ENCODE measurements at places on chromosomes 4 and X.

DNA sequence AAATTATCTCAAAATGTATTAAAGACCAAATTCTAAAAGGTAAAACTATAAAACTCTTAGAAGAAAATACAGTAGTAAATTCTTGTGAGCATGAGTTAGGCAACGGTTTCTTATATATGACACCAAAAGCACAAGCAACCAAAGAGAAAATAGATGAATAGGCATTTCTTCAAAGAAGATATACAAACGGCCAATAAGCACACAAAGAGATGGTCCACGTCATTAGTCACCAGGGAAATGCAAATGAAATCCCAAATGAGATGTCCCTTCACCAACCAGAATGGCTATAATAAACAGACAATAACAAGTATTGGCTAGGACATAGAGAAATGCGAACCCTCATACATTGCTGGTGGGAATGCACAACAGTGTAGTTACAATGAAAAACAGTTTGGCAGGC lies 44.6 kb downstream of the RAB33A start:
- DNase-seq, result no peak

- DNase-seq, result no peak
Observed at GRCh38 chr4:143250617-143251016, 65.9 kb downstream of the USP38 start.

- DNase-seq, result no peak
Observed at GRCh38 chr4:181503687-181504390, 739.4 kb upstream of the TENM3 start.

DNA sequence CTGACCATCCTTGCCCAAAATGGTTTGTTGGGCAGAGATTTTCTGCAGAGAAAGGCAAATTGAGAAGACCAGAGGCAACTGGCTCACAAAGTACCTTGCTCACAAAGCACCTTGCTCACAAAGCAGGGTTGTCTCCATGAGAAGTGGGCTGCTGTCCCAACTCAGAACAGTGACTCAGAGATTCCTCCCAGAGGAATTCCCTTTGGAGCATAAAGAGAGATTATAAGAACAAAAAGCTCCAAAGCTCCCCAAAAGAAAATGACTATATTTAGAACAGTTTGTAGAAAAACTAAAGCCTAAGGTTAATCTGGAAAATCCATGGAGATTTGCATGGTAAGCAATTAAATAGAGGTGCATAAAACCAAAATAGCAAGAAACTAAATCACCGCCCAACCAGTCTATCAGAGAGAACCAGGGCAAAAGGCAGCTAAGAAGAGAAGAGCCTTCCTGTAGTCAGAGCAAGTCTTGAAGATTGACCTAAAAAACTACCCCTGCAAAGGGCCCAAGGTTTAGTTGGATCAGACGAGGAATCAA lies 731.4 kb downstream of the FAT4 start:
- no peak for DNase-seq

DNA sequence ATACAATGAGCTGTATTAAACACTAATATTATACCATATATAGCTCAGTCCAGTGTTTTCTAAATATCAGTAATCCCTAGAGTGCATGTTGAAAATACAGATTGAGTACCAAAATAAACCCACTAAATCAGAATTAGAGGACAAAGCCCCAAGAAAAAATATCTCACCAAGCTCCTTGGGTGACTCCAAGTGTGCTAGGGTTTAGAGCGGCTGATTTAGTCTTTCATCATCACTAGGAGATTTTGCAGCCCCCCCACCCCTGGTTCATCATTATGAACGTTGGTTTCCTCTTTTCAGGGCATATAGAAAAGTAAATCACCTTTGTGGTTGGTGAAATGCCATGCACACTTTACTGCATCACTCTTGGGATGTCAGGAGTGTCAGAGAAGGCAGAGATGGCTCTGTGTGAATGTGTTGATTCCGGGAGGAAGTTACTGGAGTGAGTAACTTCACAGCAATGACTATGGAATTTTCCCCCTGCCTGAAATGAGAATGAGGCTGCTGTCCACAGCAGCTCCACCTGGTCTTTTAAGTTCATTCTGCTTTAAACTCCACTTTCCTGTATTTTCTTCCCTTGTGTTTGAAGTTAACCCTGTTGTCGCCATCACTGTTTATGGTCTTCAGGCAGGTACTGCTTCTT lies 25.2 kb upstream of the ANAPC4 start:
- DNase-seq, result no peak

- peak; percentile 51 for DNase-seq
Observed at GRCh38 chrX:44400588-44400987, 57.1 kb upstream of the EFHC2 start.

- no peak for DNase-seq
Observed at GRCh38 chr4:93303440-93303839, 525.1 kb upstream of the ATOH1 start.

DNA sequence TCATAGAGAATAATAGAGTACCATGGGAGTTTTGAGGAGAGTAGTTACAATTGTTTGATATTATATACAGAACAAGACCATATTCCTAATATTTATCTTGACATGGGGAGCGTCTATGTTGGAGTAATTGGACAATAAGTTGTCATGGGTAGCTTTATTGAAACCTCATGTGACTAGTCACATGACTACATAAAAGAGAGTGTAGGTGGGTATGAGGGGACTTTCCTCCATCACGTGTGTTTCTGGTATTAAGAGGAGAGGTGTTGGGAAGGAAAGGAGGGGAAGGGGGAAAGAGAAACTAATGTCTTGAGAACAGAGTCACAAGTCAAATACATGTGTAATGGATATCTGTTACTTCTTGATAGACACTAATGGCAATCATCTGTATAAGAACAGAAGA lies 33.1 kb downstream of the PDLIM5 start:
- no peak for DNase-seq

DNA sequence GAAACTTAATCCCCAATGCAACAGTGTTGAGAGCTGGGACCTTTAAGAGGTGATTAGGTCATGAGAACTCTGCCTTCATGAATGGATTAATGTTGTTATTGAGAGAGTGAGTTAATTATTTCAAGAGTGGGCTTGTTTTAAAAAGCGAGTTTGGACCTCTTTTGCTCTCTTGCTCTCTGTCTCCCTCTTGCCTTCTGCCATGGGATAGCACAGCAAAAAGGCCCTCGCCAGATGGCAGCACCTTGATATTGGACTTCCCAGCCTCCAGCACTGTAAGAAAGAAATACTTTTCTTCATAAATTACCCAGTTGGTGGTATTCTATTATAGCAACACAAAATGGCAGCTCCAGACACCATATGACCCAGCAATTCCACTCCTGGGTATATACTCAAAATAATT lies 7.0 kb upstream of the ATP6AP2 start:
- peak; percentile 18 for DNase-seq

DNA sequence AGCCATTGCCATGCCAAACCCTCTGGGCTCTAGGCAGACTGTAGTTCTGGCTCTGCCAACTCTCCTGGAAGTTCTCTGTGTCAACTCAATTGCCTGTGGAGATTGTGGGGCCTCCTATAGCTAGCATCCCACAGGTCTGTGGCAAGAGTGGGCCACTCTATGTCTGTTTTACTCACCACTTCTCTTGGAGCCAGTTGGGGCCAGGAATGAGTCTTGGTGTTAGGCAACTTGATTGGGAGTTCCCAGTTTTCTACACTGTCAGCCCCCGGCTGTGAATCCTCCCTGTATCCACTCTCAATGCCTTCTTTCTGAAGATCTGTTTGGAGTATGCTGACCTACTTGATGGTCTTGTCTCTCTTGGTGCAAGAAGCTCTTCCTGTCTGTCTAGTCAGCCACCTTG lies 48.2 kb upstream of the EPGN start:
- no peak for DNase-seq

DNA sequence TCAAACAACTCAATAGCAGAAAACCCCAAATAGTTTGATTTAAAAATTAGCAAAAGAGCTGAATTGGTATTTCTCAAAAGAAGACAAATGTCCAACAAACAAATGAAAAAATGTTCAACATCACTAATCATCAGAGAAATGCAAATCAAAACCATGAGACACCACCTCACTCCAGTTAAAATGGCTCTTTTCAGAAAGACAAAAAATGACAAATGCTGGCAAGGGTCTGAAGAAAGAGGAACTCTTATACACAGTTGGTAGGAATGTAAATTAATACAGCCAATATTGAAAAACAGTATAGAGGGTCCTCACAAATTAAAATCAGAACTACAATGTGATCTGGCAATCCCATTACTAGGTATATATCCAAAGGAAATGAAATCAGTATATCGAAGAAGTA lies 70.4 kb downstream of the FBXL5 start:
- DNase-seq, result no peak
